ENCODE measurements at places on chromosomes 16 and 17.

GRCh38 chr16:30380072-30380802 is 2.1 kb downstream of the SEPTIN1 start:
- DNase-seq, result no peak

DNA sequence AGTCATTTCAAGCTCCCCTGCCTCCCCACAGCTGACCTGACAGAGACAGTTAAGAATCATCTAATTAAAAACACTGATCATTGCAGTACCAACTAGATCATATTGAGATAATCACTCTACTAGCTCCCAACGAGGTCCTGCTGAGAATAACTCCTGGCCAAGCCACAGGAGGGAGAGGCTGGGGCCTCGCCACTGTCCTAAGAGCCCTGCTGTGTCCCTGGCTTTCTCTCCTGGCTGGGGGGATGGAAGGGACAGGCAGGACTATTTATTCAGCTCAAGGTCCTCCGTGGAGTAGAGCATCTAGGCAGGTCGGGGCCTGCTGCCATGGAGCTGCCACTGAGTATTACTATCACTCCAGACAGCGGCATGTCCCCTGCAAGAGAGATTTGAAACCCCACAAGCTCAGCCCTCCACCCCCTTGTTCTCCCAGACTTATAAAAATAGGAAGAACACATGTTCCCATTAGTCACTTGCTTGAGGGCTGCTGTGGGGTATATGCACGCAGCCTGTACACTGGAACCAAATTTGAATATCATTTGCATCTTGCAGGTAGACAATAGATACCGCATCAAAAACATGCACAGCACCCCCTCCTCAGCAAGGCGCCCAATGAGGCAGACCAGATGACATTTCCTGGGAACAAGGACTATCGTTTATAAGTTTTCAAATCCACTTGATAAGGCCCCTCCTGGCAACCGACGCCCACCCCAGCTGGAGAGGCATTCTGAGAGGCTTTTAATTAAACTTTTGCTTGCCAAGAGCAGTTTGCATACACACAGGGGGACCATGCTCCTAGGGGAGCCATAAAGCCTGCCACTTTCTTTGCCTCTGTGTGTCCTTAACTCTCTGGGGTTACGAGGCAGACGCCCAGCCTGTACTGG is 385.2 kb upstream of the ZFHX3 start:
- DNase-seq, result no peak

DNA sequence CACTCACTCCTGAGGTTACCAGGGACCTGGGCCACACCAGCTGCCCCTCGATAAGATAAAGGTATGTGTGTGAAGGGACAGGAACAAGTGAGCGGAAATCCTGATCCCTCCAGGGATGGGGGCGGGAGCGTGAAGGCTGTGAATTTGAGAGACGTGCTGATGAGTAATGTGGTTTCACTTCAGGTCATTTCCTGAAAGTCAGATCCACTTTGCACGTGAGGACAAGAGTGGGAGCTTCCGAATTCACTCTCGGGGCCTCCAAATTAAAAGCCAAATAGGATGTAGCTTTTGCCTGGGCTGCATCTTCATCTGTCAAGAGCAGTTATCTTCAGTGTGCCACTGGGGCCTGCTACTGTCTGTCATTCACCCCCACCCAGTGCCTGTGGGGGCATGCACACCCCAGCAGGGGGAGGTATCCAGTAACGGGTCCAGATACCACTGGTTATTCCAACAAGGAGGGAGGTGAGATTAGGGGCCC is 87.4 kb upstream of the LHX1 start:
- no peak for DNase-seq

DNA sequence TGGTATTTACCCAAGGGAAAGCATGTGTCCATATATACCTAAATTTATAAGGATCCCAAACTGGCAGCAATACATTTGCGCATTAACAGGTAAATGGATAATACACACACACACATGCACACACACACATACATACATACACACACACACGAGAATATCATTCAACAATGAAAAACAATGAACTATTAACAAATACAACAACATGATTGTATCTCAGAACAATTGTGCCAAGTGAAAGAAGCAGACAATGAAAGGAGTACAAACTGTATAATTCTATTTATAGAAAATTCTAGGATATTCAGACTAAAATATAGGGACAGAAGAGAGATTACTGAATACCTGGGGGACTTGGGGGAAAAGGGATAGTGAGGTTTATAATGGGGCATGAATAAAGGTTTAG is 323.0 kb downstream of the KCNJ2 start:
- no peak for DNase-seq

DNA sequence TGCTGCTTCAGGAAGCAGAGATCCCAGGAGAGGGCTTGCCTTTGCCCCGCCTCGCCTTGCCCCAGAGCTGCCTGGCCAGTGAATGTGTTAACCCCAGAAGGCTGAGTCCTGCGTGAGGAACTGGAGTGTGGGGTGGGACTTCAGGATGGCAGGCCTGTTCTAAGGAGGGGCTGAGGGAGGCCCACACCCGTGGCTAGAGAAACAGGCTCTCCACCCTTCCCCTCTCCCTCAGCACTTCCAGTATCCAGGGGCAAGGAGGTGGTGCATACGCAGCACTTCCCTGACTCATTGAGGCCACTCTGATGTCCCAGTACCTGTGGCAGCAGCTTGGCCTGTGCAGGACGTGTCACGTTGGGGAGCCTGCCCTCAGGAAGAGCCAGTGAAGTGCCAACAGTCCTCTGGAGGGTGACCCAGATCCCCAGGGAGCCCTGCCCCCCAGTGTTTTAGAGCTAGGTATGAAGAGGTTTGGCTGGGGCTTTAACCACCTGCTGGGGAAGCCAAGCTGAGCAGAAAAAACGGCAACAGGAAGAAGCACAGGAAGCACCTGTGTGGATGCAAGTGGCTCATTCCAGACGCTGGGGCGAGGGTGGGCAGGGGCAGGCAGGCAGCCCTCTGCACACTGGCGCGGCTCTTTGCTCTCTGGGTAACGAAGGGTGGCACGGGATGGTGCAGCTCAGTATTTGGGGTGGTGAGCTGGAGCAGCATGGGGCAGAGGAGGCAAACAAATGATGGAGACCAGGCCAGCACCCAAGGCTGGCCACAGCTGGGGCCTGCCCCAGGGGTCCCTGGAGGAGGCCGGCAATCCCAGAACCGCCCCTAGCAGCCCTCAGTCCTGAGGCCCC is 14.7 kb upstream of the CTCF start:
- peak; percentile 46 for DNase-seq
